ENCODE measurements at places on chromosomes 5 and 9.

DNA sequence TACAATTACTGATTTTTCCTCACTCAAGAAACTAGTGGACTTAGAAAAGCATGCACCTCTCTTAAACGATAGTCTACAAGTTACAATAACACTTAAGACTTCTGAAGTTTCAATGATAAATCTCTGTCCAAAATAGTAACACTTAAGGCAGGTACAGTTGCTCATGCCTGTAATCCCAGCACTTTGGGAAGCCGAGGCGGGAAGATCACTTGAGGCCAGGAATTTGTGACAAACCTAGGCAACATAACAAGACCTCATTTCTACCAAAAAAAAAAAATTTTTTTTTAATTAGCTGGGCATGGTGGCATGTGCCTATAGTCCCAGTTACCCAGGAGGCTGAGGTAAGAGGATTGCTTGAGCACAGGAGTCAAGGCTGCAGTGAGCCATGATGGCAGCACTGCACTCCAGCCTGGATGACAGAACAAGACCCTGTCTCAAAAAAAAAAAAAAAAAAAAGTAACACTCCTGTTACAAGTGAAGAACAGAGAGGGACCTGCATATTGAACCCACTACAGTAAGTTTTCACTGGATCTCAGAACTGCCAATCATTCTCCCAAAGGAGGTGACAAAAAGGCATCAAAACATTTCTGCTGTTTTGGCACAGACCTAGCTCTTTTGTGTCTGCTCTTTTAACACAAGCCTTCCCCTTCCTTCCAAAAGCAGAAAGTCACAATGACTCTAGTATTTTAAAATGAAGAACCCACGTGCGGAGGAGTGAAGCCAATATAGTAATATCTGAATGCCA is 3.5 kb downstream of the ABITRAM start:
- no peak for DNase-seq

DNA sequence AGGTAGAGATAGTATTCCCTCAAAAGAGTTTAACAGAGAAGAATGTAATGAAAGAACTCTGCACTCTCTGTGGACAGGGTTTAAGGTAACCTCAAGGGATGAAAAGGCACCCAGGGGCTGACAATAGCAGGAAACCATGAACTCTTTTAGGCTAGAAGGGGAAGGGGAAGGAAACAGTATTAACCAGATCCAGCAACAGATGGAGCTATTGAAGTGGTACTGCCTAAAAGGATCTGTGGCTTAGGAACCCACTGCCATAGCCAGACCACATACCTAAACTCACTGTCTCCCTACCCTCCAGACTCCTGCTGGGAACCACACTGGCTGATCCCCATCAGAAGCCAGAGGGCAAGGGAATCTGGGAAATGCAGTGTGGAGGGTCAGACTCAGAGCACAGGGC is 35.5 kb downstream of the PLGRKT start:
- DNase-seq, result no peak

DNA sequence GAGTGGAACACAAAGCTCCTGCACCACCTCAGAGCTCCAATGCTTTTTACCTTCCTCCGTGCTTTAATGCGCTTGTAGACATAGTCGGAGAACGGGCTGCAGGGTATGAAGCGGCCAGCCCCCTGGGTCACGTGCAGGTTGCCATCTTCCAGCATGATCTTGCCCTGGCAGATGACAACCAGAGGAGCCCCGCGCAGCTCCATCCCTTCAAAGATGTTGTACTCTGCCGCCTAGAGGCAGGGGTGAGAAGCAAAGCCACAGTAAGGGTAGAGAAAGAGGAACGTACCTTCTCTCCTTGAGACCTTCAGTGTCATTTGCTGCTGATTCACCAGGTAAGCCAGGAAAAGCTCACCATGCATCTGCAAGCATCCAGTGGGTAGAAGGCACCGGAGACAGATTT is 112.3 kb downstream of the DPYSL3 start:
- no peak for DNase-seq

DNA sequence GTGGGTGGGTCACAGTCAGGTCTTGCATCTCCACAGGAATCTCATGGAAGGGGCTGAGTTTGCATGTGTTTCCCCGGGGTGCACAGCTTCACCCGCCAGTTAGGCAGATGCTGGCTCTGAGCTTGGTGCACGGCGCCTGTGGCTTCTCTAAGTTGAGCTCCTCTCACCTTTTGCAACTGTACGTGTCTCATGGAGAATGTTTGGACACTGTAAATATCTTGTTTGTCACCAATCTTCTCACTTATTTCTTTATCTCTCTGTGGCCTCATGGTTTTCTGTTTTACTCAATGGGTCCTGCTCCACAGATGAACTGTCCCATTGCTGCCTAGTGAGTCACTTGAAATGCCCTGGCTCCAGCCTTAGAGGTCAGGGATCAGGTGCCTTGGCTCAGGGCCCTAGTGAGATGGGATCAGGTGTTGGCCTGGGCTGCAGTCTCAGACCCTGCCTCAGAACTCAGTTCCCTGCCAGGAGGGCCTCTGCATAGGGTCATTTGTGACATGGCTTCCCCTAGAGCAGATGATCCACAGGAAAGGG is 61.6 kb downstream of the WNK2 start:
- DNase-seq, result no peak

DNA sequence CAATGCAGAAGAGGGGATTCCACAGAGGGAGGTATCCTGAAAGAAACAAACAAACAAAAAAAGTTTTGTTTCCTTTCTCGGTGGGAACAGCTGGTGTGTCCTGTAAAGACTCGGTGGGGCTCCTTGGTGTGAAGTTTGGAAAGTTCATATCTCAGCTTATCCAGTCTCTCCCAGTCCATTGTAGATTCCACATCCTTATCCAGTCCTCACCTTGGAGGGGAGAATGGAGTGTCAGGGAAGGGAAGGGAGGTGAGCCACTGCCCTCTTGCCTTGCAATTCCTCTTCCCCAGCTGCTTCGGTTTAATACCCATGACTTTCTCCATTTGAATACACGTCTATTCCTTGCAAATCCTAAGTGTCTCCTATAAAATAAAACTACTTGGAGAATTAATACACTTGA is 234.5 kb downstream of the NFIB start:
- DNase-seq, result no peak

GRCh38 chr9:86181379-86182315 is 77.8 kb downstream of the C9orf153 start:
- DNase-seq, result no peak
